K562 (cell line): ENCODE measurements at places on chromosomes 2 and 18. TPM values are rescaled to one million over a fixed set of nuclear protein-coding genes. Genes with fewer than 3 reads are reported as not detected.

Gene OTX1
- 6.4 and 7.1 TPM in 2 replicates for total RNA-seq

Gene MYCN
- total RNA-seq, result not detected in 2 replicates

Gene GRHL1
- total RNA-seq, result 4.6 and 5.5 TPM in 2 replicates

Gene DSG4
- not detected in 2 replicates for total RNA-seq

Gene PCARE
- total RNA-seq, result not detected in 2 replicates

Gene RIT2
- total RNA-seq, result not detected in 2 replicates

Gene TDRD15
- total RNA-seq, result 0.07 and 0.11 TPM in 2 replicates

Gene SCN3A
- total RNA-seq, result not detected in 2 replicates

Gene OR6B3
- not detected in 2 replicates for total RNA-seq
